Activated CD4-positive, alpha-beta T cell treated with anti-CD3 and anti-CD28 coated beads, Interleukin-2, Interleukin-4, amounts not matched to agents 100 ng/mL and 50 ng/mL, durations not matched to agents 16 hours and 8 hours (primary cell): ENCODE measurements at places on chromosomes 2 and 18.

DNA sequence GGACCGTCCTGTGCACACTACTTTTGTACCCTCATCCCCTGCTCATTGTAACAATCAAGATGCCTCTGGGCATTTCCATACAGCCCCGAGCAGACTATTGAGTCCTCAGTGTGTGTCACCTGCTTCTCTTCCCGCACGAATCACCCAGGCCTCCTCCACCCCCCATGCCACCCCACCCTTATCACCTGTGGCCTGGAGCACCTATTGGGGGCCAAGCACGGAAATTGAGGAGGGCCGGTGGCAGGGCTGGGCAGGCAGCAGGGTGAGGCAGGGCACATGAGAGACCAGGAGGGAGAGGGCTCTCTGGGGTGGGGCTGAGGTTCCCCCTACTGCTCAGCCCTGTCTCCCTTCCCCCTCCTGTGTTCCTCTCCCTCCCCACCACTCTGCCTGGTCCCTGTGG, 4.3 kb upstream of the NIFK start:
- no peak for DNase-seq

DNA sequence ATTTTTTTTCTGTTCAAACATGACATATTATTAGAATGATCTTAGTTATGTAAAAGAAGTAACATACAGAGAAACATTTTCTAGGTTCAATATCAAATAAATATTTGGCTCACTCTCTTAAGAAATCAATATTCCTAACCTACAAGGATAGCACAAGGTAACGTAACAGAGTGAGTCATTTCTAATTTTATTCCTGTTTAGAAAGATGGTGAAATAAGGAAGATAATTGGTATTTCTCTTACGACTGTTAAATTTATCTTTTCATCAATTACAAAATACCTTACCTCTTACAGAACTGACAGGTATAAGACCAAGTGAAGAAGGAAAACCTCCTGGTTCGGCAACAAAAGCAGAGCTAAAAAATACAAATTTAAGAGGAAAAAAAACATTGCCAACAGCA, 45.1 kb downstream of the PRELID3A start:
- no peak for DNase-seq

GRCh38 chr2:42261518-42262195, 92.5 kb downstream of the EML4 start:
- no peak for DNase-seq

DNA sequence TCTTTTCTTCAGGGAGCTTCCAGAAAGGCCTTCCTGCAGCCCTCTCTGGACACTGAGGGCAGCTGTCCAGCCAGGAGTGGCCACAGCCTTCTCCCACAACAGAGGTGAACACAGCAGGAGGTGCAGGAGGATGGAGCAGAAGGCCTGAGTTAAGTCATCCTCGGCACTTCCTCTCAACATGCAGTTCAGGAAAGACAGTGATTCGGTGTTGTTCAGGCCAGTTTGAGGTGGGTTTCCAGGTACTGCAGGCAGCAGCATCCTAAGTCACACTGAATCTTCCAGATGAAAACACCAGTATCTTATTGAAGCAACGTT, 225.3 kb upstream of the PXDN start:
- no peak for DNase-seq

DNA sequence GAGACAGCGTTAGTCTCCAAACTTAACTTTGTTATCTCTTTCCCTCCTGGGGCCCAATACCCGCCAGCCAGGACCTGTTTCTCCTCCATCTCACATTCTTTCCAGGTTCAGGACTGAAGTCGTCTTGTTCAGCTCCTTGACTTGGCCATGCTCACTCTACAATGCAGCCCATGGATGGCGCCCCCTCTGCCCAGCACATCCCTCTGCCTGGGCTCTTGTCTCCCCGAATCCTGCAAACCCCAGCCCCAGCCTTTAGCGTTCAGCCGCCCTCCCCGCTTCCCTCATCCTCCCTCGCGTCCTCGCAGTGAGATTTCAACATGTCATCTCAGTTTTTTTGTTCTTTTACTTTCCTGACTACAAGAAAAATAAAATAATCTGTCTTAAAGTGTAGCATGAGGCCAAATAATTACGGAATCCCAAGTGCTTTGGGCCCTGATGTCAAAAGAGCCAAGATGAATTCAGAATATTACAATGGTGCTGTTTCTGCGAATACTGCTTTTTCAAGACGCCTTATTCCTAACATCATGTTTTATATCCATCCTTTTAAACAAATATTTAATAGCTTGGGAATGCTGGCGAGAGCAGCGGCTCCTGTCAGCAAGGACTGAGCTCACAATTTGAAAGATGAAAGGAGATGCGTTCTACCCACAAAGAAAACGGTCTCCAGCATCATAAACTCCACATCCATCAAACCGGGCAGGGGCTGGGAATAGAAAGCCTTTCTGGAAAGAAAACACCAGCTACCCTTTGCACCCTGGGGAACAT, 1.0 kb downstream of the FAM178B start:
- no peak for DNase-seq

GRCh38 chr2:233818639-233819621, 35.4 kb downstream of the HJURP start:
- no peak for DNase-seq

DNA sequence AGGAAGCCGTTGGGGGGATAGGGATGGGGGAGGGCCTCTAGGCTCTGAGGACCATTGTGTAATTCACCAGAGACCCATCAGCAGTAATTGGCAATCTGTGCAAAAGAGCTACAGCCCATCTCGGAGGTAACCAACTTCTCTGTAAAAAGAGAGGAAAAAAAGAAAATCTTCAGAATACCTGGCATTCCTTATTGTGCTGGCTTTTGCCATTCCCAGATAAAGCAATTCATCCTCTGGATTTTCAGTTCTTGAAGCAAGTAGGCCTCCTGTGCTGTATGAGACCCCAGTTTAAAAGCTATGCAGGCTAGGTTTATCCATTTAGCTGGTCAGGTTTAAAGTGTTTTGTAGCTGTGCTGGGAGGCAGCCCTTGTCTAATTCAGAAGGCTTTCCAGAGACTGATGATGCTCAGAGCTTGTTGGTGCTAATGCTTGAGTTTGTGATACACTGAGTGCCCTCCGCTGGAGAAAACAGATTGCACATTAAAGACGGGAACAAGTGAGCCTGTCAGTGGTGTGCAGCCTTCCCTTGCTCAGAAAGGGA, at the start of gene LRRTM4:
Gene LRRTM4 (minus strand): TSS at position 446 of the 540 bp plus-strand sequence.
- no peak for DNase-seq

DNA sequence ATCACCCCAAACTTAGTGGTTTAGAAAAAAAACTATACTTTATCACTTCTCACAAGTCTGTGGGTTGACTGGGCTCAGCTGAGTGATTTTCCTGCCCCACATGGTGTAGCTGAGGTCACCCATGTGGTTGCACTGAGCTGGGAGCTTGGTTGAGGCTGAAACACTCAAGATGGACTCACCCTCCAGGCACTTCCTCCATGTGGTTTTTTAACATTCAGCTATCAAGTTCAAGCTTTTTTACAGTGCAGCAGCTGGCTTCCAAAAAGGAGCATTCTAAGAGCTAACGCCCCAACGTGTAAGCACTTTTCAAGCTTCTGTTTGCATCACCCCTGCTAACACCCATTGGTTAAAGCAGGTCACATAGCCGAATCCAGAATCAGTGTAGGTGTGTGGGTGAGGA, 105.9 kb upstream of the CREB1 start:
- peak; percentile 57 for DNase-seq

- DNase-seq, result no peak
Measured at GRCh38 chr2:7703543-7704144, 786.4 kb downstream of the RNF144A start.

DNA sequence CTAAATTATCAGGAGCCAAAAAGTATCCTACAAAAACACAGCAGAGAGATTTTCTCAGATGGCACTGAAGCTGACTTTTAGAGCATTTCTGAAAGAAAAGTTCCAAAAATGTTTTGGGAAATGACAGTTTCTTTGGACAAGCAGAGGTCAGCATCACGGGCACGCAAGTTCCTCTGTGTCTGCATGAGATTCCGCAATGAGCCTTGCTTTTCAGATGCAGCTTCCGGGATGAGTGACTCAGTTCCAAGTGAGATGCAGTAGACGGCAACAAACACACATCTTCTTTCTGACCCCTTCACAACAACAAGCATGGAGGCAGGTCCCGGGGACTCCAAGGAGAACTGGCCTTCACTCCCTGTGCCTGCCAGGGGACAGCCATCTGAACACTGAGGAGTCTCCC, 76.6 kb downstream of the EIPR1 start:
- no peak for DNase-seq

GRCh38 chr18:14104201-14104600, 28.0 kb downstream of the ZNF519 start:
- no peak for DNase-seq

DNA sequence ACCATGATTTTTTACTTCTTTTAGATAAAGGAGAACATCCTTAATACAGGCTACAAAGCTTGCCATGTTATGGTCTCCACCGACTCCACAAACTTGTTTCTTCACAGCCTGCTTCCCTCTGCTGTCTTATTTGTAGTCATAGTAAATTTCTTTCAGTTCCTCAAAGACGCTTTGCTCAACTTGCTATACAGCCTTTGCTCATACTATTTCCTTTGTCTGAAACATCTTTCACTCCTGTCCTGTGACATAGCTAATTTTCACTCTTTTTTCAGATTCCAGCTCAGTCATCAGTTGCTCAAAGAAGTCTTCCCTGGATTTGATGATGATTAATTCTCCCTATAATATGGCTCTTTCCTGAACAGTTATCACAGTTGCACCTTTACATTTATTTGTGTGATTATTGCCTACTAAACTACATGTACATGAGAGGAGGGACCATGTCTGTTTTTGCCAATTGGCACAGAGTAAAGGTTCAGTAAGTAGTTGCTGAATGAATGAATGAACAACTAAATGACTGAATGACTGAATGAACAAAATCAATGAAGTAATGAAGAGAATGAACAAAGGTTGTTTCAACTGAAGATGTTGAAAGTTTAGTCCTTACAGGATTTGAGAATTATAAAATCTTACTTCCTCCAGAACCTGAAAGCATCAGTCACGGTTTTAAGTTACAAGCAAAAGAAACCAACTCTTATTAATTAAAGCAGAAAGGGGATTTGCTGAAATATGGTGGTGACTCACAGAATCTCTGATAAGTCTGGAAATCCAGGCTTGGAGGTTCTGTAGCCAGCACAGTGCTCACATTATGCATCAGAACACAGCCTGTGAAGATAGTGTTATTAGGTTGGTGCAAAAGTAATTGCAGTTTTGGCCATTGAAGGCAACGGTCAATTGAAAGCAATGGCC, 186.4 kb upstream of the FAM98A start:
- DNase-seq, result no peak

DNA sequence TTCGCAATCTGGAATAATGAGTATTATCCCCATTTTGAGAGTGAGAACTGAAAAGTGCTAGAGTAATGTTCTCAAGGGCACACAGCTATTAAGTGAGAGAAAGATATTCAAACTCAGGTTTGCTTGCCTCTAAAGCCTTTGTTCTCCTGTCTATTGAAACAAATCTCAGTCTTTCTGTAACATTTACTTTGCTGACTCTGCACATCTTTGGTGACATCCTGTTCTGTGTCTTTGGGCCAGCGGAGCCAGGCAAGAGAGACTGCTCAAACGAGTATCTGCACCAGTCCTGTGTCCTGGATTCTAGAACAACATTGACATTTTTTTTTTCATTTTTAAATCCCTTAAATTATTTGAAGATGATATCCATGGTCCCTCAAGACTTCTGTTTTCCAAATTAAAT, 1539.2 kb upstream of the PIK3C3 start:
- DNase-seq, result no peak

- no peak for DNase-seq
Measured at GRCh38 chr2:148350199-148350598, 294.4 kb upstream of the EPC2 start.

DNA sequence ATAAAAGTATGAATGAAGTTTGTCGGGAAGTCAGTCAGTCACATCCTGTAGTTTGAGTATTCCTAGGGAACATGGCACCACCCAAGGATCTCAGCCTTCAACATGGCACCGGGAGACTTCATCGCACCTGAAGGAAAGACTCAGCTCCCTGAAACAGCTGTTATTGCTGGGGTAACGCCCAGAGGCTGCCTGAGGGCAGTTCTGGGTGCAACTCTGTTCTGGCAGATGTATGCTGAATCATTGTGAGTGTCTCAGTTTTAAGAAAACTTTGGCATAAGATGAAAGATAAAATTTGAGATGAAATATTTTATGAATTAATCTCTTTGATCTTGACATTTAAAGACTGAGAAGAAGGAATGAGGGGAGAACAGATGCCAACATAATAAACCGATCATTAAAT, 49.9 kb upstream of the SERPINB2 start:
- no peak for DNase-seq

DNA sequence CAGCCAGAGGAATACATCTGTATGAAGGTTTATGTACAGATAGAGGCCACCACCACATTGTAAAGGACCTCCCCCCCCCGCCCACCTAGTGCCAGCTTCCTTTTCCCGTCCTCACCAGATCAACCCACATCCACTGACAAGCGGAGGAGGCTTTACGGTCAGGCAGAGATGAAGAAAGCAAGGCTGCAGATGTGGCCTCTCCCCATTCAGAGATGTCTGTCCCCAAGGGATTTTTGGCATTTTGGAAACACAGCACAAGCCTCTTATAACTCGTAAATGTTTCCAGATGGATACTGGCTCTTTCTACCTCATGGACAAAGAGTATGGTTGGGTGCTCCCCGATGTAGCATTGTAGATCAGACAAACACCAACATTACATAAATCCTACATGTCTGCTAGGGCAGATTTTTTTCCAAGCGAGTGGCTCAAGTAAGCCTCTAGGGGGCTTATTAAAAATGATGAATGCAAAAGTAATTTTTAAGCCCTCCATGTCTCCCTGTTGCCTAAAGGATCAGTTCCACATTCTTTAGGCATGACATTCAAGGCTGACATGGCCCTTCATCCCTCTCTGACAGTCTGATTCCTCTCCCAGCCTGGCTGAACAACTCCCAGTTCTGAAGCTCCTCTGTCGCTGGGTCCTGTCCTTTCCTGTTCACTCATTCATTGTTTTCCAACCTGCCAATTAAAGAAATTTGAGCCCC, 11.7 kb downstream of the VIT start:
- DNase-seq, result no peak

- DNase-seq, result peak; percentile 33
Measured at GRCh38 chr18:8389391-8390340, 219.6 kb upstream of the RAB12 start.

- no peak for DNase-seq
Measured at GRCh38 chr2:54030806-54031205, 60.0 kb upstream of the PSME4 start.

- no peak for DNase-seq
Measured at GRCh38 chr18:73646196-73646595, 501.4 kb downstream of the FBXO15 start.

DNA sequence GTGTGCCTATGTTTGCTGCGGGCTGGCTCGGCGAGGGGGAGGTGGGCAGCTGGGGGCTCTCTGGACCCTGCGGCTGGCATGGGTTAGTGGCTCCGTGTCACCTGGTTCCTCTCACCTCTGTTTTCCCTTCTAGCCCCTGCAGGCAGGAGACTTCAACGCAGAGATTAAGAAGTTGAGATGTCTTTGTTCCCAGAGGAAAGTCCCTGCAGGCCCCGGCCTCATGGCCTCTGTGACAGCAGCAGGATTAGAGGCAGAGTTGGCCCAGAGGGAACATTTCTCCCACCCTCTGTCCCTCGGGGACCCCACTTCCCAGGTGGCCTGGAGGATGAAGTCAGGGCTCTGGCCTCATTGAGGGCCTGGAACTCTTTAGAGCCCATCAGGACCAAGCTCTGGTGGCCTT, 56.5 kb downstream of the HPCAL1 start:
- DNase-seq, result no peak

- no peak for DNase-seq
Measured at GRCh38 chr18:55054021-55054990, 95.0 kb upstream of the CCDC68 start.
